Stimulated activated CD4-positive, alpha-beta T cell treated with anti-CD3 and anti-CD28 coated beads, Interleukin-4, amount 100 ng/mL, for 48 hours (primary cell): ENCODE measurements at places on chromosomes 2 and 18.

GRCh38 chr18:58966704-58967103 lies 102.0 kb downstream of the ZNF532 start:
- DNase-seq: no peak

GRCh38 chr2:190404487-190404886 lies 3.7 kb upstream of the MFSD6 start:
- no peak for DNase-seq

DNA sequence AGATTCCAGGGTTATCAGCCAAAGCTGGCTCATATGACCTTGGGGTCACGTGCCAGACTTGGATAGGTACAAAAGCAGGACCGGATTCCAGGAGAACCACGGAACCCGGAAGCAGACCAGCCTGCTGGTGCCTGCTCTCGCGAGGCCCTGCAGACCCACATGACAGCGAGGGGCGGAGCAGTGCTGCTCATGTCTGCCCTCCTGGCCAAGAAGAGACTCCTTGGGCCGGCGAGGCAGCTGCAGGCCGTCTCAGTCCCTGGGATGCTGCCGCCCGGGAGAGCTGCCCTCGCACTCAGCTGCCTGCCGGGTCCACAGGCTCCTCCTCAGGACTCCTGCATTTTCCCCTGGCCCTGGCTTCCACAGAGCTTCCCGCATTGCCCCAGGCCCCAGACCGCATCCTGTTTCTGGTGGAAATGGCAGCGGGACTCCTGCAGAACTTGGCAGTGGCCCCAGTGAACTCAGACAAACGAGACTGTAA lies 739.5 kb downstream of the SOCS6 start:
- no peak for DNase-seq

GRCh38 chr2:130864830-130865800 lies 28.4 kb downstream of the ARHGEF4 start:
- DNase-seq: no peak
